ENCODE measurements at places on chromosomes 7 and 10.

GRCh38 chr10:98361131-98362025 is 53.6 kb downstream of the PYROXD2 start:
- DNase-seq: no peak

DNA sequence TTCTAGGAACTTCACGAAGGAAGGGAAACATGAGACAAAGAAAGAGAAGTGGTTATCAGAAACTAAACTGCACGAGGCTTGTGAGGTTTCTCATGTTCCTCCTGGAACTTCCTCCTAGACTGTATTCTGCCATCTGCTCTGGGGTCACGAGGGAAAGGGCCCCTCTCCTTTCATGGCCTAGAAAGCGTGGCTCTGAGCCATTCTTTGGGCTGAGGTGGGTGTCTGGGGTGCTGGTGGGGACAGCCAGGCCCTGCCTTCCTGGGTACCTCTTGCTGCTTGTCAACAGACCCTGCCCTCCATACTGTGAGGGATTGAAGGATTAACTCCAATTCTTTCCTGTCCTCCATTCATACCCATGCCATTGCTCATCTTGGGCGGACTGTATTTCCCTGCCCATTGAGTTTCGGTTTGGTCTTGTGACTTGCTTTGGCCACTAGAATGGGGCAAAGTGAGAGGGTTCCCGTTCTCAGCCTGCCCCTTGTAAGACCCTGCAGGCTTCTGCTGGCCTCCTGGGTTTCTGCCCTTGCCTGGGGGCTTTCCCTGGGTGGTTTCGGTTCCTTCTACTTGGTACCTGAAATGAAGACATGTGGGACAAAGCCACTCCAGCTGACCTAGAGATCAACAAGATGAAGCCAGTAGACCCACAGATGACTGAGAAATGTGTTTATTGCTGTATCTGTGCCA is 14.9 kb upstream of the GIMAP8 start:
- no peak for DNase-seq

DNA sequence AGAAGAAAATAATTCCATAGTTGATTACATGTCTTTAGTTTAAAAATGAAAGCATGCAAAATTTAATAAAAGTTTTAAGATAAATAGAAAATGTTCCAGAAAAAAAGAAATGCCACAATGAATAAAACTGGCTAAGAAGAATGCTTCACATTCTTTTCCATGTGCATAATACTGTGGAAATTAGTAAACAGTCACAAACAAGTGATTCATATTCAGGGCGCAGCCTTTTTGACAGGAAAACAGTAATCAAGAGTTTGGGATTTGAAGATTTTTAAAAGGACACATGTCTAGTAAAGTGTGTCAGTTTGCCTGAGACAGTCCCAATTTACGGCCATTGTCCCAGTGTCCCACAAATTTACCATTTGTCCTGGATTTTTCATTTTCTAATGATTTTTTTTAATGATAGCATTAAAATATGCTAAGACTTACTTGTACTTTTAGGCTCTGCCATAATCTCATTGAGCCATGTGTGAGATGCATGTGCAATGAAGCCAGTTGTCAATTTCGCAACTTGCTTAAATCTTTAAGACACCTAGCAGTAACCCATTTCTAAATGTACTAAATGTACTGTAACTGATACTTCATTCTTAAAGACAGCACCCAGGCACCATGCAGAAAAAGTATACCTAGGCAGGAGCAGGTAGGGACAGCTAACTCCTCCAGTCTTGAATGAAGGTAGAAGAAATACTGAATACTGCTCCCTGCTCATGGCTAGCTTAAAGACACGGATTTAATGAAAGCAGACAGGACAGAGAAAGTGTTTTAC is 46.9 kb downstream of the ZNF438 start:
- no peak for DNase-seq

DNA sequence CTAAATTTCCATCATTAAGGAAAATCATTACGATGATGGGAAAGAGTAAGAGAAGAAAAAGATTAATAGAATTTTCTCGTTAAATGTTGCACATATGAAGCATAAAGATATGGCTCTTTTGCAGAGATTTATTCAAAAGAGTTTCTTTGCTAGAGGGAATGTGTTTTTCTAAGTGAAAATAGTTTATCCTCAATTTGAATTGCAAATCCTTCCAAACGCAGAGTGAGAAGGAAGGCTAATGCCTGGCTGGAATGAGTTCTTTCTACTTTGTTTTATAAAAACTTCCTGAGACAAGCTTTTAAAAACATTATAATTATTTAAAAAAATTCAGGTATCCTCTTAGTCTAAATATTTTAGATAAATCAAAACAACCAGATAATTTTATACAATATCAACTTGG is 14.2 kb downstream of the CYP26A1 start:
- DNase-seq: no peak

- DNase-seq: no peak
Measured at GRCh38 chr10:30742471-30742870, 112.9 kb upstream of the LYZL2 start.

- no peak for DNase-seq
Measured at GRCh38 chr7:139861803-139862202, 32.7 kb downstream of the TBXAS1 start.

- no peak for DNase-seq
Measured at GRCh38 chr7:2750004-2750407, 62.0 kb downstream of the AMZ1 start.

DNA sequence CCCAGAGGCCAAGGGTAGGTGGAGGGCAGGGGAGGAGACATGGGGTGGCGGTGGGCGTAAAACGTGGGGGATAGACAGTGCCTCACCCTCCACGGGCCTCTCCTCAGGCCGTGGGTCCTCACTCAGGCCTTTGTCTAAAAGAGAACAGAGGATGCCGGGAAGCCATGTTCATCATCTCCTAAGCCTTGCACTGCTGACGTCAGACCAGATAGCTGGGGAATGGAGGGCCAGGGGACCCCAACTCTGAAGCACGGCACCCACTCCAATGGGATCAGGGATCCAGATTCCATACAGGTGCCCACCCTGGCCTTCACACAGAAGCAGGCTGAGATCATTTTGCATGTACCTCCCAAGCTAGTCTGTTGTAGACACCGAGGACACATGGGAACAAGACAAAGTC is 83.4 kb upstream of the TMEM248 start:
- DNase-seq: no peak

- DNase-seq: no peak
Measured at GRCh38 chr7:79361214-79361613, 92.3 kb downstream of the MAGI2 start.

DNA sequence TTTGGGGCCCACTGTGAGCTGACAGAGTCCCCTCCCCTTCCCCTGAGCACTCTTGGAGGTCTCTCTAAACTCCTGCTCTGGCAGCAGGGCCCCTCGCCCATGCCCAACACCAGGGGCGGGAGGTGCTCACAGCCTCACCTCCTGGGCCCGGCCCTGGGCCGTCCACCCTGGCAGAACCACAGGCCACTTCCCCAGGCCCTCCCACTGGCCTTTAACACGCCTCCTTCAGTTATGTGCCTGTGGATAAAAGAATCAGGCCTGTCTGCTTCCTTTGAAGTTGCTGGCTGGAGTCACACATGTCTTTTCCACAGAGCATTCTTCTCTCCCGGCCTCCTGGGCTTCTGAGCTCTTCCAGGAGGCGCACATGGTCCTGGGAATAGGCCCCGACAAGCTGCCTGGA is 10.2 kb downstream of the MYL10 start:
- no peak for DNase-seq

DNA sequence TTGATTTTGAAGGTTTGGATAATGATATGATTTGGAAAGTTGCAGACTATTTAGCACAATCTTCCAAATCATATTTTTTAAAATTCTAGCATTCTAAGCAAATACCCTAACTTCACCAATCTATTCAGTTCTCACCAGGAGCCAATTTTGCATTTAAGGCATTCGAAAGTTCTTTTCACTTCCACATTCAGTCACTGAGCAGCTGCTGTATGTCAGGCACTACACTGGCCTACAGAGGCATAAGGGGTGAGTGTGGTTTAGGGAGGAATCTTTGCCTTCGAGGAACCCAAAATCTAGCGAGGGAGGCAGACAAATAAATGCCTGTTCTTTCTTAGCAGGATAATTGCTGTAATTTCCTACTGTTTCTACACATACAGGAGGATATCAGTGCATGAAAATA is 10.7 kb upstream of the UCN3 start:
- DNase-seq: no peak

- DNase-seq: no peak
Measured at GRCh38 chr7:139699640-139700504, 77.9 kb downstream of the HIPK2 start.

GRCh38 chr10:15035385-15036301 is 8.1 kb upstream of the OLAH start:
- no peak for DNase-seq

- DNase-seq: no peak
Measured at GRCh38 chr7:101519324-101520023, 109.6 kb downstream of the MYL10 start.

- DNase-seq: no peak
Measured at GRCh38 chr7:20229646-20230500, 12.7 kb upstream of the MACC1 start.

- DNase-seq: peak; percentile 20
Measured at GRCh38 chr10:26696786-26697162, 727 bp upstream of the PDSS1 start.

- no peak for DNase-seq
Measured at GRCh38 chr10:31914370-31914769, 14.3 kb downstream of the ARHGAP12 start.

DNA sequence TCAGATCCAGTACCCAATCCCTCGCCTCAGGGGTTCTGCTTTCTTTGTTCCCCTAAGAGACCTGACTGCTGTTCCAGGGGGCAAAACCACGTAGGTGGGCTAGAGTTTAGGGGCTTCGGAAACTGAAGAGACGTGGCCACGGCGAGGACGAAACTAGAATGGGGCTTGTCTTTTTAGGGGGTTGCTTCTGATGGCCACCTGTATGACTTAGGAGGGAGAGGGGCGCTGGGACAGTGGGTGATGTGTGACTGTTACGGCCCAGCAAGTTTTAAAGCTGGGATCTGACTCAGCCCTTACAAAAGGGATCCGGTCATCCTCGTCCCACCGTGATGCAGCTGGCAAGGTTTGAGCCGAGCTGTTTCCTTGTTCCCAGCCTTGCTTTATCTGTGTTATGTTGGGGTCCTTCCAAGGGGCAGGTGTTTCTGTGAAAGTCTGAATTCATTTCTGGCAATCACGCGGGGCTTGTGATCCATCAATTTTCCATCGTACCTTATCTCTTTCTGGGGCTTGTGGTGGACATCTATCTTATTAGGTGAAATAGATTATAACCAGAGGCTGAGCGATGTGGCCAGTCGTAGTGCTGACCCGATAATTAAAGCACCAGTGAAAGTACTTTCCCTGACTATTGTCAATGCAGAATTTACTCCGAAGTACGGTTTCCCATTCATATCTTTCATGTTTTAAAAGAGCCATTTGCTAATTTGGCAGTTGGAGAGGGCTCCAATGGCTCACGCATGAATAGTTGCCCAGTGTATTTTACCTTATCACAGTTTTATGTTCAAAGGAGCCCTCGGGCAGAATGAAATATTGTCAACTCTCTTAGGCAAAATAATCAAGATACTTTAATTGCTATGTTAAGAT is 830 bp downstream of the MET start:
- peak; percentile 52 for DNase-seq

DNA sequence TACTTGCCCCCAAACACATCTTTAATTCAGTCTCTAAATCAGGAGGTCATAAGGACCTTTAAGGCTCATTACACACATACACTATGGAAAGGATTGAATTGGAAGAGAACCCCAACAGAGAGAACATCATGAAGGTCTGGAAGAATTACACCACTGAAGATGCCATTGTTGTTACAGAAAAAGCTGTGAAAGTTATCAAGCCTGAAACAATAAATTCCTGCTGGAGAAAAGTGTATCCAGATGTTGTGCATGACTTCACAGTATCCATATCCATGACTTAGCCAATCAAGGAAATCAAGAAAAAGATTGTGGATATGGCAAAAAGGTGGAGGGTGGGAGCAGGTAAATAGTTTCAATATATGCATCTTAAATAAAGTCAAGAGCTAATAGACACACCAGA is 13.7 kb downstream of the LIPA start:
- DNase-seq: no peak

- DNase-seq: no peak
Measured at GRCh38 chr10:110455446-110455845, 42.3 kb upstream of the DUSP5 start.

DNA sequence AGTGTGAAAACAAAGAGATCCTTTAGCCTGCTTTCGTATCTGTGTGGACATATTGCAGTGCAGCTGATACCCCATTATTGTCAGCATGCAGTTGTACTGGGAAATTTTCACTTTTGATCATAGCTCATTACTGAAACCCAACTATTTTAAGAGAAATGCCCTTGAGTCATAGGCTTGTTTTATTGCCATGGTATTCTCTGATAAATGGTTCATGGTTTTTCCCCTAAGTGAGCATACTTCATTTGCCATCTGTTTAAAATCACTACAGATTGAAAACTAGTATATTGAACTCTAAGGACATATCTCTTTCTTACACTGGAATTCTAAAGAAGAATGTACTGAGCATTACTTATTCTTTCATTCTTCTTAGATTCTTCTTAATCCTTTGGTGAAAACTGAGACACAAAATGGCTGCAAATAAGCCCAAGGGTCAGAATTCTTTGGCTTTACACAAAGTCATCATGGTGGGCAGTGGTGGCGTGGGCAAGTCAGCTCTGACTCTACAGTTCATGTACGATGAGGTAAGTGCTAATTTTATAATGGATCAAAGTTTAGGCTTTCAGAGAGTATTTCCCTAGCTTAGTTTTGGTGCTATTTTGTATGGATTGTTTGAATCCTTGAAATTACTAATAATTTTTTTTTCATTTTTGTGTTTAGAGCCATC is 63.0 kb downstream of the RALA start:
- no peak for DNase-seq

DNA sequence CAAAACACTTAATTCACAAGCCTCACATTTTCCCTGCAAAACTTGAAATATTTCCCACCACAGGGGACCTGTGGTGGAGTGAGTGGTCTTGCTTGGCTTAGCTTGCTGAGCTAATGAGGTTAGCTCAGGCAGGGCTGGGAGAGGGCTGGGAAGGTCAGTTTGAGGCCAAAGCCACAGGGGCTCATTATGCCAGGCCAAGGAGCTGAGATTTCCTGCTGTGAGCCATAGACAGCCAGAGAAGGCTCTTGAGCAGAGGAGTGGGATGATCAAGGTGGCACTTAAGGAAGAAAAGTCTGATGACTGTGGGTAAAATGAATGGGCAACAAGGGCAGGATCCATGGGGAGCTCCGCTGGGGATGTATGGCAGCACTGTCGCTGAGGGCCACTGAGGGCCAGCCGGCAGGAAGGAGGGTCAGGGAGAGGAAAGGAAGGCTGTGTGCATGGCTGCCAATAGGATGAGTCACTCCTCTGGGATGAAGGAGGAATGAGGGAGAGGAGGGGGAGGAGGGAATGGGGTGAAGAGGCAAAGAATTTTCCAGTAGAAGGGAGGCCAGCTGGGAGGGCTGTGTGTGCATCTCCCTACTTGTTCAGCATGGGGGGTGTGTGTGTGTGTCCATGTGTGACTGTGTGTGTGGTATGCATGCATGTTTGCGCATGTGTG is 18.7 kb upstream of the ZNF488 start:
- no peak for DNase-seq

DNA sequence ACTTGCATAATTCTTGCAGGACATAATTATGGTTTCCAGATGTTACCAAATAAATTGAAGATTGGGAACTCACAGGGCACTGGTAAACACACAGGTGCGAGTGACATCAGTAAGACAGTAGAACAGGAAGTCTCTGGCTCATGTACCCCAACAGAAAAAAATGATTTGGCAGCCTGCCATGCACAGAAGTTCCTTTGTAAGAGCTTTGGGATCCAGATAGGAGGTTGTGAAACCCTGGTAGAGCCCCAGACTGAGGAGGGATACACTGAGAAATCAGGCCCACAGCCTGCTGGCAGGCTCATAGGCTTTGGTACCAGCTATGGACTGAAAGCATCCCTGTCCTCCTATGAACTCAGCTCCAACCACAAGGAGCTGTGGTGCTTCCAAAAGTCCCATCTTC is 118.0 kb downstream of the COBL start:
- peak; percentile 10 for DNase-seq

Data from NCI-H345 (cell line).